ENCODE measurements at places on chromosomes 13 and 19.

DNA sequence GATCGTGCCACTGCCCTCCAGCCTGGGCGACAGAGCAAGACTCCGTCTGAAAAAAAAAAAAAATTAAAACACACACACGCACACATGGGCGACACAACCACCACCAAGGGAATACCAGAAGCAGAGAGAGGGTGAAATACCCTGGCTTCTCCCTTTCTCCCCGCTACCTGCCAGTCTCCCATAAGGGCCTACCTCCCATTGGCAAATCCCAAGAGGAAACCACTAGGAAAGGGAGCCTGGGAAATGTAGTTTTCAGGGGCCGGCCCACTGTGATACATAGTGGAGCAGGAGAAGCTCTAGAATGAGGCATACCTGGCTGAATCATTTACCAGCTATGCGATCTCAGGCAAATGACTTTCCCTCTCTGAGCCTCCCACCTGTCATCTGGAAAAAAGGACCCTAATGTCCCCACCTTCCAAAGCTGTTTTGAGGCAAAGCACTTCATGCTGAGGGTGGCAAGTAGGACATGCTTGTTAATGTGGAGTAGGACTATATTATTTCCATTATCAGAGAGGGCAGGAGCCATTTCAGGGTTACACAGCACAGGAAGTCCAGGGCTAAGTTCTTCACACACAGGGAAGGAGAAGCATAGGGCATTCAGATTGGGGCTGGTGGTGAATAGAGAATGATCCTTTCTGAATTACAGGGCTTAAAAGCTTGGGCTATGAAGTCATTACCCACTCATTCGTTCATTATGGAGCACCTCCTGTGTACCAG is 14.3 kb upstream of the HNRNPUL1 start:
- DNase-seq, result no peak

DNA sequence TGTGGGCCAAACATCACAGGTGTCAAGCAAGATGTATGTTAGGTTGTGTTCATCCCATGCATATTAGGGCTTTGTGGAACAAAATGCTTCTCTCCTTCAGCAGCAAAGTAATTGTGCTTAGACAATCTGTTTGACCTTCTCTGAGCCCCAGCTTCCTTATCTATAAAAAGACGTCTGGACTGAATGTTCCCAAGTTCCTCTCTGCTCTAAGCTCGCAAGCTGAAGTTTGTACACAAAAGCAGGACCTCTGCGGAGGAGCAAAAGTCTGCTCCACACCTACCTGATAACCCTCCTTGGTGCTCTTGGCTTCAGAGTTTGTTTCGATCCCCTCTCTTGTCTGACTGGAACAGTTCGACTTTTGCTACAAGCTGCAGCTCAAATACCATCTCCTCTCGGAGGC is 95.7 kb upstream of the UBL3 start:
- DNase-seq, result no peak

GRCh38 chr13:85533911-85534310 is 265.3 kb downstream of the SLITRK6 start:
- DNase-seq, result no peak

DNA sequence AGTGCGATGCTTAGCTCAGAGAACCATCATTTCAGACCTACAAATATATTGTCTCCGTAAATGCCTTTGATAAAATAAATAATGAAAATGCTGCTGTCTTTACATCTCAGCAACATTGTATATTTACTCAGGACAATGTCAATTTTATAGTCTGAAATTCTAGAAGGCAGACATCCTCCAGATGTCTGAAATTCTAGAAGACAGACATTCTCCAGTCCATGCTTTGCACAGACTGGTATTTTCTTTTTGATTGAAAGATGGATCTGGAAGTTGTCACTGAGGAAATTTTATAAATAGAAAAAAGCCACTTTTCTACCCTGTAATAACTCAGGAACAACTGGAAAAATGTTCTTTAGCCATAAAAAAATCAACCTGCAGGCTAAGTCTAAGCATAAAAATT is 2293.3 kb downstream of the PCDH9 start:
- no peak for DNase-seq

DNA sequence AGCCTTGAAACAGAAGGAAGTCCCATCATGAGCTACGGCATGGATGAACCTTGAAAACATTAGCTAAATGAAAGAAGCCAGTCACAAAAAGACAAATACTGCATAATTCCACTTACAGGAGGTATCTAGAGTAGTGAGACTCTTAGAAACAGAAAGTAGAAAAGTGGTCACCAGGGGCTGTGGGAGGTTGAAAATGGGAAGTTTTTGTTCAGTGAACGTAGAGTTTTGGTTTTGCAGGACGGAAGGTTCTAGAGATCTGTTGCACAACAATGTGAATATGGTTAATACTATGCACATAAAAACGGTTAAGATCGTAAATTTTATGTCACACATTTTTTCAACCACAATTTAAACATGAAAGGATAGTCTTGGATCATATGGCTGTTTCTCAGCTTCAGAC is 11.9 kb upstream of the SLC10A2 start:
- no peak for DNase-seq

DNA sequence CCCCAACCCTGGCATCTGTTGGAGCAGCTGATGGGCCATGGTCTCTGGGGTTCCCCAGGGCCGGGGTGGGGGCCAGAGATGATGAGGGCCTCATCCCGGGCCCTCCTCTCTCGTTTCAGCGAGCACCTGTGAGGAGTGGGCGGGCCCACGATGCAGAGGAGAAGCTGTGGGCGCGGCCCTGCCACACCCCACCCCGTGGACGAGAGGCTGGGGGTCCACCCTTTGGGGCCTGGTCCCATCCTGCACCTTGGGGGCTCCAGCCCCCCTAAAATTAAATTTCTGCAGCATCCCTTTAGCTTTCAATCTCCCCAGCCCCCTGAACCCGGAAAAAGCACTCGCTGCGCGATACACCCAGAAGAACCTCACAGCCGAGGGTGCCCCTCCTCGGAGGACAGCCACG is 5.6 kb downstream of the HMG20B start:
- DNase-seq, result no peak

DNA sequence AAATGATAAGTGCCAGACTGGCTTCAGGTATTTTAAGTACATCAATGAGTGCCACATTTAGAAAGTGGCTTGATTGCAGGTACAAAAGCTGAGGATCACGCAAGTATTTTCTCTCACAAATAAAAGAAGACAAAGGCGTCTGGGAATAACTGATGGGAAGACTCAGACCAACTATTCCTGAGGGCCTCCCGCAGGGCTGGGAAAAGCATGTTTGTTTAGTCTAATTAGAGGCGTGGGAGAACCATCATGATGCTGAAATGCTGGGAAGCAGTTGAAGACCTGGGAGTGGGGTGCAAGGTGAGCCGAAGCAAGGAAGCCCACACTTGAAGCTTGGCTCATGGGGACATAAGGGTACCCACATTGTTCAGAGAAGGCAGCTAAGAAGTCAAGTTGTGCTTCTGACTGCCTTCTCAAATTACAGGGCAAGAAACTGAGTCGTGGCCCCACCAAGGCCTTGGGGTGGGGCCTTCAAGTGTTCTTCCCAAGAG is 536.0 kb downstream of the MYO16 start:
- DNase-seq, result no peak

DNA sequence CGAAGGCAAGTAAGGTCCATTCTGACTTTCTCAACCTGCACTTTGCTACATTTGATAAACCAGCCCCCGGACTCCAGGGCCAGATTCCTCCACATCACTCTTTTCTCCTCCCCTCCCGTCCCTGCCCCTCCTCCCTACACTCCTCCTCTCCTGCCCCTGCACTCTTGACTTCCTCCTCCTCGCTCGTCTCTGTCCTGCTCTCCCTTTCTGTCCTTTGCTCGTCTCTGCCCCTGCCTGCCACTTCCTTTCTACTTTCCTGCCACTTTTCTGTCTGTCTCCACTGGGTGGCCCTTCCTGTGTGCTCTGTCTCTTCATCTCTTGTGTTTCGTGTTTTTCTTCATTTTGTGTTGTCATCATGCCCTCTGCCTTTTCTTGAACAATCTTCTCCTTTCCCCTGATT is 7.0 kb downstream of the U2AF2 start:
- DNase-seq, result no peak

- no peak for DNase-seq
These were observed 156.2 kb downstream of the COG6 start for GRCh38 chr13:39811696-39812095.

GRCh38 chr13:21077076-21077787 is 15.8 kb upstream of the LATS2 start:
- no peak for DNase-seq

DNA sequence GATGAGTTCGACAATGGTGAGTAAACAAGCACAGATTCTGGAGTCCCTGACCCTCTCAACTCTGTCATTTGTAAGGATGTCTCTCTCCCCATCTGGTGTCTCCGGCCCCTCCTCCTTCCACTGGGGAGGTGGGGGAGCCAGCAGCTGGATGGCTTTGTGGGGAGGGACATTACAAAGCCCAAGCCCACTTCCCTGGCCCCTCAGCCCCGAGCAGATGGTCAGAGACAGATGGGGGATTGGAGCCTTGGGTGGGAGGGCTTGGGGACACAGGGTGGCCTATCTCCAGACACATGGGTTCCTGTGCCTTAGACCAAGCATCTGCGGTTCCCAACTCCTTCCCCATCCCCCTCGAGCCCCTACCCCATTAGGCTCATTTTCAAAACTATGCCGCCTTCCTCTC is 2.5 kb downstream of the TIMM50 start:
- DNase-seq, result no peak

DNA sequence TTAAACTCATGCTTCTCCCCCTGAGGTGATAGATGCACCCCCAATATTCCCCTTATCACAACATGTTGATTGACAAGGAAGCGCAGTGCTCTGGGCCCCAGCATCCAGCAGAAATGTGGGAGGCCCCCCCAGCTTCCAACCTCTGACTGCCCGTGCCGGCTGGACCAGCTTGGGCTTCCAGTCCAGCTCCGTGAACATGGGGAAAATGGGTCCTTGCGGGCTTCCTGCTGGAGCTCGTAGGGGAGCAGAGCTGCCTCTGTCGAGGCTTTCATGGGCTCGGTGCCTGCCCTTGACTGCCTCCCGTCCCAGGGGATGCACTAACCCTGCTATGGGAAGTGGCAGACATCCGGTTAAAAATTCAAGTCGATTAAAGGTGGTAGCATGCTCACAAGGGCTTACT is 188.9 kb downstream of the COL4A1 start:
- DNase-seq, result no peak

DNA sequence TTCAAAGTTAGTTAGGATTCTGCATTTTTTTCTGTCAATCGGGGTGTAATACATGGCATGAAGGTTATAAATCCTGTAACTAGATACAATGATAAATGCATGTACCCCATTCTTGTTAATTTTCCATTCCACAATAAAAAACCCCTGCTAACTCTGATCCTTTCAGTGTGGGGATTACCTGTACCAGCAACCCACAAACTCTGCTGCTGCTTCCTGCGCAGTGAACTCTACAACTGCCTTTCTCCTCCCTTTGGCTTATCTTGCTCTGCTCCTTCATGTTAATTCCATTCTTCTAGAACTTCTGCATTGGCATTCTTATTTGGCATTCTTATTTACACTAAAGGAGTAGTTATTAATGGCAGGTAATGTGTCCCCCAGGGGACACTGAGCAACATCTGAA is 273.1 kb downstream of the KLF12 start:
- no peak for DNase-seq

DNA sequence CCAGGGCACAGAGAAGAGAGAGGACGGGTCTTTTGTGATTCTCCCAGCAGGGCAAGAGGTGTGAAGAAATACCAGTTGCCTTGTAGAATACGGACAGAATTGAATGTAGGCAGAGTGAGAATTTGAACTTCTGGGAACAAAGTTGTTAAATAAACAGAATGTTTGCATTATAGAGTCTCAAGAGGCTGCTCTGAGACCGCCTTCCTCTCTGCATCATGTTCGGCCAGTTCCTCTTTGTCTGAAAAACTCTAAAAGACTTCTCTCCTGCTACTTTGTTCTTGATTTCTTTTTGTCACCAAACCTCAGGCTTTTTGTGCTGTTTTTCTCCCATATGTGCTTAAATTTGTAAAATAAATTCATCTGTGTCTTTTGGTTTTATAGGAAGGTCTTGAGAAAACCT is 256.4 kb downstream of the DLEU7 start:
- no peak for DNase-seq

GRCh38 chr19:35061583-35062373 is 20.3 kb downstream of the HPN start:
- DNase-seq, result no peak

DNA sequence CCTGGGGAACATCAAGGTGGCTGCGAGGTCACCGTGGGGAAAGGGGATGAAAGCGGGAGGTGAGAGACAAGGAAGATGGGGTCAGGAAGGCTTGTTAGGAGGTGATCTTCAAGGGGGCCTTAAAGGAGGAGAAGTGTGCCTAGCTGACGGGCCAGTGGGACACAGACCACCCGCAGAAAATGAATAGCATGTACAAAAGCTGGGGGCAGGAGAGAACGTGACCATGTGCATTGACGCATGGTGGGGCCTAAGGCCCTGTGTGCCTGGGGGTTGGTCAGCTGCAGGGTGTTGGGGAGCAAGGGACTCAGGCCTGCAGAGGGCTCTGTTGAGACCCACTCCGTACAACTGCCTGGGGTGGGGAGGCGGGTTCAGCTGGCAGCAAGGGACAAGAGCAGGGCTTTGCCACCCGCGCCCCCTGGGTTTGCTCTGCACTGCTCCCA is 5.9 kb downstream of the RAB8A start:
- DNase-seq, result no peak

GRCh38 chr13:80742033-80742432 is 401.1 kb upstream of the SPRY2 start:
- peak; percentile 72 for DNase-seq

DNA sequence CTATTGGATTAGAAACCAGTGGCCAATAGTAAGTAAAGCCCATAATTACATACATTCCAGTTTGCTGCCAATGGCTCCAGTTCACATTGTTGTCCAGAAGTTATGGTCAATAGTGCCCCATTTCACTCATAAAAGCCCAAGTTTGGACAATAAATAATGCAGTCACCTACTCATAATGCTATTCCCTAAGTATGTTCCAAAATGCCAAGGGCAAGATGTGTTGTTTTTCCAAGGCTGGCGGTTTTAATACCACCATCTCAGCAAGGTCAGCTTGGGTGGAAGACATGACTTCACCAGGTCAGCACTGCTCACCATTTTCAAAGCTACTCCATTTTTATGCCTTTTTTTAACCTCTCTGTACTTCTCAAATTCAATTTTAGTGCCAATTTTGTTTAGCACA is 32.7 kb downstream of the KCTD12 start:
- no peak for DNase-seq
